ENCODE measurements at places on chromosomes 6 and 20.

GRCh38 chr20:44396369-44397130, 41.1 kb downstream of the HNF4A start:
- DNase-seq: peak; percentile 63

DNA sequence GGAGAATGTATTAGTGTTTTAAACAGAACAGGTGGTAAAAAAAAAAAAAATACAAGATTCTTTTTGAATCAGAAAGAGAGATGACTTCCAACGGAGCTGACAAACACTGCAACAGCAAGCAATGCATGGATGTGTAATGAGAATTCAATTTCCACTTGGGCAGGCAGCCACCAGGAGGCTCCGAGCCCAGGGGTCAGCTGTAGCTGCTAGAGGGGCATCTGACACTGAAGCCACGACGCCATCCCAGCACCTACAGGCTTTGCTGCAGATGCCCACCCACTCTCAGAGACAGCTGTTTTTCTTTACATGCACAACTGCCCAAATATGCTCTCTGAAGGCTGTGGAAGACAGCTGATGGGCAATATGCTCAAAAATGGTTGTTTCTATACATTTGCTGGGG, 75.4 kb downstream of the ELOVL5 start:
- no peak for DNase-seq

- DNase-seq: no peak
These were observed 88.2 kb downstream of the MTFR2 start for GRCh38 chr6:136161950-136162349.

DNA sequence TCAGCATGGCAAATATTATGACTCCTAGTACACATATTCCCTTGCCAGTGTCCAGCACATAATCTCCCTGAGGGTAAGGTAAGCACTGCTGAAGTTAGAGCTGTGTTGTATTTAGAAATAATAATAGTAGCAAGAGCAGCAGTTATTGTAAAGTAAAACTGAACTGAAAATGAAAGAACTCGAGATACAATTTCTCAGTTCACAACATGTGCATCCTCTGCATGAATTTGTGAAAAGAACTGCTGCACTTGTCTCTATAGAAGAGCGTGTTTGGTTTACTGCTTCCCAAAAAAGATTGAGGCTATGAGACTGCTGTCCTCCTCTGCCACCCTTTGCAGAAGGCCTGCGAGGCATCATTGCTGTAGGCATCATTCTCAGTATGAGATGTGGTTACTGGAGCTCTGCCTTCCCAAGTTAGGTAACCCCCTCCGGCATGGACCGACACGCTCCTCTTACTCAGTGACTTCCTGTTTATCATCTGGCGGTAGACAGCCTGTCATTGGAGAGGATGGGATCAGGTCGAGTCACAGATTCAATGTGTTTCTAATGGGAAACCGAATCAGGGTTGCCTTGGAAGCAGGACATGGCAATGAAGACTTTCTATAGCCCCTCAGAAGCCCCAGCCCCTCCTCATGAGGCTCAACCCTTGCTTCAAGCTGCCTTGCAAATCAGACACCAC, 48.1 kb downstream of the SLC24A3 start:
- DNase-seq: no peak

DNA sequence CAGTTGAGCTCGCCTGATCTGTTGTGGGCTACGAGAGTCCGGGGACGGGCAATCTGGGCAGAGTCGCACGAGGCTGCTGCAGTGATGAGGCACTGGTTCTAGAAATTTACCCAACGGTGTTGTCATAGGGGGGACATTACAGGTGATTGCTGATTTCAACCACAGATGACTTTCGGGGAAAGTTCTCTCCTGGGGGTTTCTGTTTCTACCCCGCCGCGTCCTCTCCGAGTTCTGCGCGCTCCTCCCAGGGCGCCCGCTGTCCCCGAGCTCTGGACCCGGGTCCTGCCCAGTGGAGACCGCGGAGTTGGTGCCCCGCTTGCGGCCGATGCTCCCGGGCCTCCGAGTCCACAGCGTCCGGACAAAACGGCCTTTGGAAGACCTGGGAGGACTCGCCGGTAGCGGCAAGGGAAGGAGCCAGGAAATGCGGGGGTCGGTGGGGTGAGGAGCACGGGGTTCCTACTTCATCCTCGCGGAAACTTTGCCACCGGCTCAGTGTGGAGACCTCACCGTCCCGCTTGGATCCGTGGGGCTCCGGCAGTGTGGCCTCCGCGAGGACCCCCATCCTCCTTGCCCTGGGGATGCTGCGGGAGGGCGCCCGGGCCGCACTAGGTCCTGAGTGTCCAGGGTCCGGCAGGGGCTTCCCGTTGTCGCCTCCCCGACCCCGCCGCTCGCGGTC, 12.3 kb upstream of the RAET1L start:
- no peak for DNase-seq

GRCh38 chr6:121686611-121687023, 251.2 kb downstream of the GJA1 start:
- no peak for DNase-seq

GRCh38 chr6:41093729-41094128, 21.0 kb downstream of the NFYA start:
- no peak for DNase-seq

DNA sequence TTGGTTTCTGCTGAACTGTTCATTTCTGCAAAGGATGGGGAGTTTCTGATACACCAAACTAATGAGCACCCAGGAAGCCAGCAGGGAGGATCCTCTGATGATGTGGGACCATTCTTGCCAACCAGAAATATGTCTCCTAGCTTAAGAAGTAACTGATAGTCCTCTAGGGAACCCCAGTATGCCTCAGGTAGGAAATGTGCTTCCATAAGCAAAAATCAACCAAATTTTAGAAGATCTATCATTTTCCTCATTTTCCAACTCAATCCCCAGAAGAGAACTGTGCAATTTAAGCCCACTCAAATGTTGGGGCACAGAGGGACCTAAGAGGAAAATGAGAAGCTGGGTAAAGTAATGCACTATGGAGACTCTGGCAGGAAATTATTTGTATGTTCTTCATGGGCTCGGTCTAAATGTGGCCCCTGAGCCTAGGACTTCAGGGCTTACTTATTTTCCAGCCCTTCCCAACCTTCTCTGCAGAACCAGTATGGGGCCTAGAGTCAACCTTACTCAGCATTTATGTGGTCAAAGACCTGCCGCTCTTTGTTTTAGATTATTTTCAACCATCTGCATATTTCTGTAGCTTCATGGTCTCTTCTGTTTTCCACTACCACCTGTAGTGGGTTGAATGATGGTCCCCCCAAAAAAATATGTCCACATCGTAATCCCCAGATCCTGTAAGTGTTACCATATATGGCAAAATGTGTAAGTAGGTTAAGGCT, 359.8 kb upstream of the CDH4 start:
- DNase-seq: no peak

DNA sequence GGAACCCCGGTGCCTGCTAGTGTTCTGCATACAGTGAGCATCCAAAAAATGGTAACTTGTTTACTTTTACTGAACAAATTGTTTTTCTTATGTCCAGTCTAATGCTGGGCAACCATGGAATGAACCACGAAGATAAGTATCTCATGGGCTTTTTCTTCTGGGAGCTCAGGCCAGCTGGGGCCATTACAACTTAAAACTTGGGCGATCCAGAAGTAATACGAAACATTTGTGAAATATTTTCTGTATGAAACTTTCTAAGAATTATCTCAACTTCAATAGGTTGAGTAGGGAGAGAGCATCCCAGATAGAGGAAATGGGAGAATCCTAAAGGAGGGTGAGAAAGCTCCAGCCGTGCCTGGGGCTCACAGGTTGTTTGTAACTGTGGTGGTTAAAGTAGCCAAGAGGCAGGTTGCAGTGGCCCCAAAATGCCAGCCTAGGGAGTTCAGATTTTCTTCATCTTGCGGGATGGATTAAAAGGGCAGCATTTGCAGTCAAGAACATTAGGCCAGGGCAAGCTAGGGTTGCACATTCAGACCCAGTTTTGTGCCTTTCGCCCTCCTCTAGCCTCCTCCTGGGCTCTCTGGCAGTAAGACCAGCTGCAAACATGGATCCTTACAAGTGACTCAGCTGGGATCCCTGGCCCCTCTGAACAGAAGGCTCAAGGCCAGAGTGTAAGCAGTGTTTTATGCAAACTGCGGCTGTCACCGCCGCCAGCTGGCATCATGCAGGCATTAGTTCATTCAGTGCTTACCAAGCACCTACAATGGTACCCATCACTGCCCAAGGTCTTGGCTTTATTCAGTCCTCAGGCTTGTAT, 41.5 kb downstream of the ELMO2 start:
- no peak for DNase-seq

DNA sequence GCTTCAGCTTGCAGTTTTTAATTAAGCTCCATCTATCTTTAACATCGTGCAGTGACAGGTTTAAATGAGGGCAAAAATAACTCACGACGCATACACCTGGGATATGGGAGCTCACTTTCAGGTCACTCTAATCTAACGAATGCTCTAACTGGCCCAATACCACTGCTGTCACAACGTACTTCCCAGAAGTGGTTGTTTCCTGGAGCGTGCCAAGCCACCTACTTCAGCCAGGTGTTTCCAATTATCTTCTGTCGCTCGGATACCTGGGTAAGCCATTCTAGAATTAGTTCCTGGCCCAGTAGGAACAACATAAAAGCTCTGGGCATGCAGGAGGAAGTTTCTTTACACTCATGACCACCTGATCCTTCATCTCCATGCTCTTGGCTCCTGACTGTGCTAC, 147.4 kb downstream of the FOXC1 start:
- DNase-seq: no peak

DNA sequence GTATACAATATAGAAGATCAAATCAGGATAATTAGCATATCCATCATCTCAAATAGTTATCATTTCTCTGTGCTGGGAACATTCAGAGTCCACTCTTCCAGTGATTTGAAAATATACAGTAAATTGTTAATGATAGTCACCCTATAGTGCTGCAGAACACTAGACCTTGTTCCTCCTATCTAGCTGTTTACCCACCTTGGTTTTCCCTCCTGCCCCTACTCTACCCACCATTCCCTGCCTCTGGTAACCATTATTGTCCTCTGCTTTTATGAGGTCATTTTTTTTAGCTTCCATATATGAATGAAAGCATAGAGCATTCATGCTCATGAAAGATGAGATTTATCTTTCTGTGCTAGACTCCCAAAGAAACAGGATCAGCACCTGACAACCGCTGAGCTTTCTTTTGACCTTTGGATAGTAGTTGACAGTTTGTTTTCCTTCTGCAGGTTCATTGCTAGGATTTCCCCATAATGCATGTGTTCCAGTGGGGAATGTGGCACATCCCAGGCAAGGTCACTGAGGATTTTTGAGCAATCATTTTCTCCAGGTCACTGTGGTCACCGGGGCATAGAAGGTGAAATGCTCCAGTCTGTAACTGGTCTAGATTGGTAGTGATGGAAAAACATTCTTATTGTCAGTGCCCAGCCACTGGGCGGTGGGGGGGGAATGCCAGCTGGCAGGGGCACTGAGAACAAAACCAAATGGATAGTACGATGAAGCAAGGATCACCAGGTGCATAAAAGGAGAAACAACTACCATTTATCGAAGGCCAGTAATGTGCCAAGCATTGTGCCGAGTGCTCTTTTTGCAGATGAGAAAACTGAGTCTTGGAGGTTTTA, 33.6 kb upstream of the BCAS1 start:
- no peak for DNase-seq

DNA sequence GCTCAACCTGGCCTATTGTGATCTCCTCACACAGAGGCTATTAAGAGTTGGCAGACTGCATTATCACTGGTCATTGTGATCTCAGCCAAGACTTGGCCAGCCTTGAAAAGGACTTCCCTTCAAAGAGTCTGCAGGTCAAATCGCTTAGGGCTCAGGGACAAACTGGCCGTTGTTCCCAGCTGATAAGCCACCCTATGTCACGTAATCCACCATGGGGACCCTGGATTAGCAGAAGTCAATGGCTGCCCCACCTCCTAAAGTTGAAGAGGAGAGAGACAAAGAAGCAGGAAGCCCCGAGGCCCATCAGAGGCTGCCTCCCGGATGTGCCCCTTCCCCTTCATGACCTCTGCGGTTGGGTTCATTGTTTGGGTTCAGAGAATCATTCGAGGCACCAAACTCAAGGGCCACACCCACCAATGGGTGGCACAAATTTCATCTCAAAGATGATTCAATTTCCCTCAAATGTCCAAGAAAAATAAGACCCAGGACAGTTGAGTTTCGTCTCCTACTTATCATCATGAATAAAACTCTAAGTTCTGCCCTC, 56.6 kb downstream of the BPIFB1 start:
- no peak for DNase-seq

DNA sequence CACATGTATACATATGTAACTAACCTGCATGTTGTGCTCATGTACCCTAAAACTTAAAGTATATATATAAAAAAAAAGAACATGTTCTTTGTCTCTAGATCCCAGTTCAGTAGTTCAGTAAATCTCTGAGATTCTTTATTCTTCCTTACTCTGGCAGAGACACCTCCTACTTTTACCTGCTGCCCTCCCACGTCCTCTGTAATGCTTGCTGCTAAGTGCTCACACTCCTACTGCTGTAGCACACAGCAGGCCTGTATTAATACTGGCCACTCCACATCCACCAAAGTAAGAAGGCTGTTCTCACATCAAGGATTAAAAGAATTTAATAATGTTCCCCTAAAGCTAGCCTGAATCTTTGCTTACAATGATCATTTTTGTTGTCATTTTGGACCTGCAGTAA, 648.4 kb upstream of the EYS start:
- no peak for DNase-seq

DNA sequence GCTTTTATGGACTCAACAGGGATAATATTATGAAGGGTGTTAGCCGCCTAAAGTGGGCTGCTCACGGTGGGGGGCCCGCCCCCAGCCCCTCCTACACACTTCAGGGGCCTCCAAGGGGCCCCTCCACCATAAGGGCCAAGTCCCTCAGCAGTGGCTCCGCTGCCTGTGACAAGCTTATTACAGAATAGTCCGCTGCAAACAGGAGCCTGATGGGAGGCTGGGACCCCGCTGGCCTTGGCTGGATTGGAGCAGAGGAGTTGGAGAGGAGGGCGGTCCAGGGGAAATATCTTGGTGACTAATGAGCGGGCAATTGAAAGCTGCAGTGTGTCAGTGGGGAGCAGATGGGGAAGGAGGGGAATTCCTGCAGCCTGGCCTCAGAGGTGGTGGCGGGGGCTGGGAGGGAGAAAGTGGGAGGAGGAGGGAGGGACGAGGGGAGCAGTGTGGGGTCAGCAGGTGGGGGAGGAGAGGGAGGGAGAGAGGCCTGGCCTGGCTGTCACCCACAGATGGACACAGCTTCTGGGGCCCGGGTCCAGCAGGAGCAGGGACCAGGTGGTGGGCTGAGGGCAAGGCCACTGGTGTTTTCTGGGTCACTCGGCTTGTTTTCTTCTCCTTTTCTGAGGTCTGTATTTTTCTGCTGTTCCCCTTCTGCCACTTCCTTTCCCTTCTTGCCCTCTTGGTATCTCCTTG, 57.6 kb upstream of the FOXP4 start:
- no peak for DNase-seq

GRCh38 chr6:21414065-21414464, 179.5 kb upstream of the SOX4 start:
- DNase-seq: no peak

DNA sequence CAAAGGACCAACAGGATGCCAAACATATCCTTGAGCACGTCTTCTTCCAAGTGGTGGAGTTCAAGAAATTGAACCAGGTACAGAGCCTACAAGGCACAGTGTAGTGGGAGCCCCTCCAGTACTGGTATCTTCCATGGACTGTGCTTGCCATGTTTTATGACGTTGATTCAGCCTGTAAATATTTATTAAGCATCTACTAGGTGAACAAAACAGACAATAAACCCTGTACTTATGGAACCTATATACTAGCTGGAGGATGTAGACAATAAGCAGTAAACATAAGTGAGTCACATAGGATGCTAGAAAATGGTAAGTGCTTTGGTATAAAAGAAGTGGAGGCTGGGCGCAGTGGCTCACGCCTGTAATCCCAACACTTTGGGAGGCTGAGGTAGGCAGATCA, 24.4 kb upstream of the MYBL2 start:
- no peak for DNase-seq
